ENCODE measurements at places on chromosomes 2 and 18. TPM values are rescaled to one million over a fixed set of nuclear protein-coding genes. Genes with fewer than 3 reads are reported as not detected.

The CCDC74A gene
- 41.9 TPM for total RNA-seq

The ZNF2 gene
- 7.0 TPM for total RNA-seq

The MORN2 gene
- 72.8 TPM for total RNA-seq

The CIDEA gene
- not detected for total RNA-seq

The LYPD6B gene
- total RNA-seq, result 21.6 TPM

The RIT2 gene
- not detected for total RNA-seq
